Activated gamma-delta T cell treated with anti-CD3 and anti-CD28 coated beads, Interleukin-2, amount 50 U/mL, for 16 hours (primary cell): ENCODE measurements at places on chromosomes 4 and X.

DNA sequence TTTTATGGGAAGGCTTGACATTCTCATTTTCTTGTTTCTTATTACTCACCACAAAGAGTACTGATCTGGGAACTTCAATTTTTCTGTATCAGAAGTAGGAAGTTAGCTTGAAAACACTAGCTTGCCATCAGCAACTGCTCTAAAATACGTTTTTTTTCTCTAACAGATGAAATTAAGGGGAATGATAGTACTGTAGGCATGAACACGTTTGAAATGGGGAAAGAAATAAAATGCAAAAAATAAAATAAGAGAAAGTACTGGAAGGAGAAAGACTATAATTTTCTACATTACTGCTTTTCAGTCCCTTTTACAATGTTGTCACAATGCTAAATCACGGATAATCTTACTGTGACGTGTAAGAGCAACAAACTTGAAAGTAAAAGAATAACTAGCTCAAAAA, 1.5 kb downstream of the RADX start:
- no peak for DNase-seq

- DNase-seq = no peak
These were observed 8.0 kb downstream of the SFRP2 start for GRCh38 chr4:153780876-153781275.

- no peak for DNase-seq
These were observed 16.8 kb downstream of the BANK1 start for GRCh38 chr4:101807351-101807750.

DNA sequence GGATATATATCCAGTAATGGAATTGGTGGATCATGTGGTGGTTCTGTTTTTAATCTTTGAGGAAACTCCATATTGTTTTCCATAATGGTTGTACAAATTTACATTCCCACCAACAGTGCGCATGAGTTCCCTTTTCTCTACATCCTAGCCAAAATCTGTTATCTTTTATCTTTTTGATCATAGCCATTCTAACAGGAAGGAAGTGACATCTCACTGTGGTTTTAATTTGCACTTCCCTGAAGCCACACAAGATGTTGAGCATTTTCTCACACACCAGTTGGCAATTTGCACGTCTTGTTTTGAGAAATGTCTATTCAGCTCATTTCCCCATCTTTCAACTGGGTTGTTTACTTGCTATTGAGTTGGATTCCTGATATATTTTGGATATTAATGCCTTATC, 194.9 kb downstream of the CBLL2 start:
- no peak for DNase-seq

DNA sequence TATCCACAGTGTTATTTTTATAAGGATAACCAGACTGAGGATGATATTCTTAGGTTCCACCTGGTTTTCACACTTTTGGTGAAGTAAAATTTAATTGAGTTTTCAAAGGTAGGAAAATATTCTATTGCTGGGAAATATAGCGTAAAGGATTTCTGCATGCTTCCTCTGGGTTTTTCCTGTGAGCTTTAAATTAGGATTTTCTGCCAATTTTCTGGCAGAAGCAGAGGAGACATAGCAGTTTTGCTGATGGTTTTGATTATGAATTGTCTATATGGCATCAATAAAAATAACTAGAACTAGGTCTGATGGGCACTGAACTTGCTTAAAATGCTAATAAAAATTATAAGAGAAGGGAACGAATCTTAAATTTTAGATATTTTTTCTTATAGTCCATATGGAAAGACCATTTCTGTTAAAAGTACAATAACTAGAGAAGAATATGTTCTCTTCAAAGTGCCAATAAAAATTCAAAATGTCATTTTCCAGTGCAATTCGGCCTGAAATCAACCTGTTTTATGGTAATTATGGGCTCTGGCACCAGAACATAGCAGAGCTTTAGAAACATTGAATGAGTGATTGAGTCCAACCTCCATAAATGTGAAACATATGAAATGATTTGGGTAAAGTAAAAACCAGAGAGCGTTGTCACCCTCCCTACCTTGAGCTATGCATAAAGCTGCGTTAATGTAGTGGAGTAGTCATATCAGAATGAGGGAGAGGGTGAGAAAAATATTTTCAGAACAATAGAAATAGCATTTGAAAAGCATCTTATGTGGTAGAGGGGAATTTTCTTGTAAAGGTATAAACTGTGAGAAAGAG, 279.7 kb downstream of the SPRY1 start:
- no peak for DNase-seq

- DNase-seq = no peak
These were observed 42.1 kb downstream of the TRIM61 start for GRCh38 chr4:164935363-164935762.

DNA sequence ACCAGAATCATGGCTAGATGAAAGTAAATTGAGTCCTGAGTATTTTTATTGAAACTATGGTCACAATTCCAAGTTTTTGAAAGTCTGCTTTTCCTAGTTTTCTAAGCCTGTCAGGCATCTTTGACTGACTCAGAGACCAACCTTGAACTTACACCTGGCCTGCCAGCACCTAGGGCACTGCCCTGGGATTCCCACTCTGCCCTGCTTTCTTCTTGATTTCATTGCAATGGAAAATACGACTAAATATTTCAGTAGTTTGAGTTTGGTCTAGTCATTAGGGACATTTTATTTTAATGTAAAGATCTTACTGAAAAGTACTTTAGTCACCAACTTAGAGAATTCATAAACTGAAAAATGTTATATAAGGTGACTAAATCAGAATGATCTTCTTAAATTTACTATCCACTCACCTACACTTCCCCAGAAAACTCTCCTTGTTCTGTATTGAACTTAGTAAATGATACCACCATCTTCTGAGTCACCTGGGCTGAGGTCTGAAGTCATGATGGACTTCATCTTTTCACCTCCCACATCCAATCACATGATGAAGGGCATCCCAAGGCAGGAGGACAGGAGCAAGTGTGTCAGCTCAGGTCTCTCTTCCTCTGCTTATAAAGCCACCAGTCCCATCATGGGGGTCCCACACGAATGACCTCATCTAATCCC, 11.6 kb upstream of the PYURF start:
- no peak for DNase-seq

DNA sequence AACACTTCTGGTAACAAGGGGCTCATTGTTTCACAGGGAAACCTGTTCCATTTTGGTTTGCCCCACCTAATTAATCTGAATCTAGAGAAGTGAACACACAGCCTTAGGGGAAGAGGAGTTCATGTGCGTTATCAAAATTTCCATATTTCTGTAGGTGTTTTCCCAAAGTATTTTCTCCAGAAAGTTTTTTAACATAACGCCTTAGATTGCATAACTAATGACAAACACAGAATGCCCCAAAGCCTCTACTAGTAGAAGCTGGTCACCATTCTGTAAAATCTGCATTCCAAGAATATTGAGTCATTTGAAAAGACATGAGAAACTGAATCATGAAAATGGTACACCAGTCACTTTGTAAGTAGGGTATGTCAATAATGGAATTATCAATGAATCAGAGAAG, 41.1 kb downstream of the IL13RA2 start:
- DNase-seq = no peak

DNA sequence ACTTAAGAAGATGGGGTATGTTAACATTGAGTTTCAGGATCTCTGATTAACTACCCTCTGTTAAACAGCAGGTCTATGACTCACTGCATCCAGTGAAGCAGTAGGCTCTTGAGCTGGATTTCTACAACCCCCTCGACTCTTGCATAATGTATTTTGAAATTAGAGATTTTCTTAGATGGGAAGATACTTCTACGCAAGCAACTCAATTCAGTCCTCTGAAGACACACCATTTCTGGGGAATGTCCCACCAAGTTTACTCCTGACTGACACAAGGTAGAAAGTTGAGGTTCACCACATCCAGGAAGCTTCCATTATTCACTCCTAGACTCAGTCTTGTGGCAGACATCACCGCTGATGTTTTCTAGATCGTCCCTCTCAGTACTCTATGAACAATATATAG, 12.9 kb downstream of the PALLD start:
- DNase-seq = no peak

GRCh38 chr4:158172261-158173258, at the start of gene GASK1B:
GASK1B (minus strand) TSS chr4:158173025; CDS start chr4:158171375, 1,650 bp downstream.
- no peak for DNase-seq

GRCh38 chr4:158996669-158997074, 106.2 kb upstream of the RAPGEF2 start:
- DNase-seq = no peak

GRCh38 chr4:103692615-103693014, 27.2 kb downstream of the TACR3 start:
- DNase-seq = no peak

DNA sequence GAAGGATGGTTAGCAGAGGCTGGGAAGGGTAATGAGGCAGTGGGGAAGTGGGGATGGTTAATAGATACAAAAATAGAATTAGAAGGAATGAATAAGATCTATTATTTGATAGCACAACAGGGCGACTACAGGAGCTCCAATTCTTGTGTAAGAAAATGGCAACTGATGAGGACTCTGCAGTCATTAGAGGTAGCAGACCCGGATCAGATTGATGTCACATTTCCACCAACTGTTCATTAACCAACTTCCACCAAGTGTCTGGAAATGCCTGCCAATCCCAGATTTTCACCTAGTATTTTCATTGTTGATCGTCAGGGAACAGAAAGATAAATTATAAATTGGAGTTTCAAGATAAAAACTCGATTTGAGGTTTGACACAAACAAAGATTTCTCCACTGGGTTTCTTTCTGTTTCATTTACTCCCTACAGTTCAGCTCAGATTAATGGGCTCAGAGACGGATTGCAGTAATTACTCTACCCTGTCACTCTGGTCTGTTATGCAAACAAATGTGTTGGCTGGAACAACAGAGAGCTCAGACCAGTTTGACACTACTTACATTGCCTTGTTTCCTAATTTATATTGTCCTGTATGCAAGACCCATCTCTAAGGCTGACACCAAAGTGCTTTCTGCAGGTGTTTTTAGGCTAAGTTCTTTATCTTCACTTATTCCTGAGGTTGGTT, 909.2 kb upstream of the PRKX start:
- no peak for DNase-seq

GRCh38 chrX:110002300-110003166, at the start of gene TMEM164:
TMEM164 (plus strand) TSS chrX:110003114; CDS start chrX:110003775, 661 bp downstream.
- DNase-seq = peak; percentile 62

DNA sequence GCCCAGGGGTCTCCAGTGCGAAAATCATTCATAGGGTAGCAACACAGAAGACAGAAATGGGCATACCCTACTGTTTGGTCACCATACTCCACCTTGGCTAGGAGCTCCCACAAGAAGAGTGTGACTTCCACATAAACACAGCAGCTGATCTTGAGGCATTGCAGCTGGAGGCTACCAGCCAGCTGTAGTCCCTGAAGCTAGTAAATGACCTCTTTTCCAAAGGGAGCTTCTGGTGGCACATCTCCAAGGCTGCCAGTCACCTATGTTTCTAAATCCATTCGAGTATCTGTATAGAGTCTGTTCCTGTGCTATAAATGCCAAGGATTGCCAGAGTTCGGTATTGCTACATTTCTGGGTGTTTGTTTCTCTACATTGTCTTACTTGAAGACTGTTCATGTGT, 21.3 kb upstream of the PNPLA4 start:
- DNase-seq = no peak

DNA sequence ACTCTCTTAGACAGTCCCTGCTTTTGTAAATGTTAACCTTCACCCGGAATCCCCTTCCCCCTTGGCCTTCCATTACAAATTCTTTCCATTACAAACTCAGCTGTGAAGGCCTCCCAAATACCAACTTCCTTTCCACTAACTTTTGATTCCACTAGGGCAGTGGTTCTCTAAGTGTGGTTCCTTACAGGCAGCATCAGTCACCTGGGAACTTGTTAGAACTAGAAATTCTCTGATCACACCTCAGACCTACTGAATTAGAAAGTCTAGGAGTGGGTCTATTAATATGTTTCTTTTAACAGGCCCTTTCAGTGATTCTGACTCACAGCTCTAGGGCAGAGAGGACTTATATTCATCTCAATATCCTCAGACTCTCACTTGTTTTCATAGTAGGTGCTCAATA, 19.0 kb upstream of the MRPL1 start:
- no peak for DNase-seq

GRCh38 chrX:21930986-21931385, 9.5 kb upstream of the SMS start:
- no peak for DNase-seq

- no peak for DNase-seq
These were observed 266.8 kb upstream of the LDB2 start for GRCh38 chr4:17165286-17165685.

DNA sequence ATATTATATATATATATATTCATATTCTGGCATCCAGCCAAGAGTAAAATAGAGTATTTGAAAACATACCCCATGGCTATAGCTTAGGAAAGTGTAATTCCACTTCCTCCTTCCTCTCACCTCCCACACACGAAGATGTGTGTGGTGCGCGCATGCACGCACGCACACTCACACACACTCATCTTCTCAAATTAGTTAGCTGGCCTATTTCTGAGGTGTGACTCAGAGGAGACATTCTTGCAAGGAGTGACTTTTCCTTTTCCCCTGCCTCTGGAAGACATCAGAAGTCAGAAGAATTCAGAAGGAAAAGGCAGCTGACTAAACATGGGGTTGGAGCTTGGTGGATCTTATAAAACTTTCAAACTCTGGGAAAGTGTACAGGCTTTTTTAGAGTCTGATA, 8.8 kb downstream of the ENPEP start:
- no peak for DNase-seq

- DNase-seq = no peak
These were observed 16.9 kb downstream of the SPINK2 start for GRCh38 chr4:56804551-56804950.

GRCh38 chr4:114466299-114466698, 132.3 kb upstream of the UGT8 start:
- DNase-seq = no peak
